NCI-H748 treated with DMSO at 0.1 percent for 48 hours (cell line): ENCODE measurements at places on chromosomes 2 and 18.

DNA sequence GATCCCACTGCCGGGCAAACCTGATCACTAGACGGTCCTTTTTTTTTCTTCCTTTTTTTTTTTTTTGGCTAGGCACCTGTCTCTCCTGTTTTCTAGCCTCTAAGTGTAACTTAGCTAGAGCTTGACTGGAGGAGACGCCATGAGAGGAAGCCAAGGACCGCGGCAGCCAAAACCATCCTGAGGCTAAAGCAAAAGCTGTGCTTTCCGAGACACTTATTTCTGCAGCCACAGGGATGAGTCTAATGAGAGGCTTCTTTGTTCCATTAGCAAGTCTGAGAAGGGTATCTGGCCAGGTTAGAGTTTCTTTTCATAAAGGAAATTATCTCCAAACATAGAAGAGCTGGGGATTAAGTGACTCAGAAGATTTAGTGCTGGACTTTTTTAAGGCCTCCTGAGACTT lies 7.3 kb upstream of the CXCR4 start:
- no peak for DNase-seq

GRCh38 chr2:61419570-61419969 lies 51.3 kb downstream of the USP34 start:
- no peak for DNase-seq

DNA sequence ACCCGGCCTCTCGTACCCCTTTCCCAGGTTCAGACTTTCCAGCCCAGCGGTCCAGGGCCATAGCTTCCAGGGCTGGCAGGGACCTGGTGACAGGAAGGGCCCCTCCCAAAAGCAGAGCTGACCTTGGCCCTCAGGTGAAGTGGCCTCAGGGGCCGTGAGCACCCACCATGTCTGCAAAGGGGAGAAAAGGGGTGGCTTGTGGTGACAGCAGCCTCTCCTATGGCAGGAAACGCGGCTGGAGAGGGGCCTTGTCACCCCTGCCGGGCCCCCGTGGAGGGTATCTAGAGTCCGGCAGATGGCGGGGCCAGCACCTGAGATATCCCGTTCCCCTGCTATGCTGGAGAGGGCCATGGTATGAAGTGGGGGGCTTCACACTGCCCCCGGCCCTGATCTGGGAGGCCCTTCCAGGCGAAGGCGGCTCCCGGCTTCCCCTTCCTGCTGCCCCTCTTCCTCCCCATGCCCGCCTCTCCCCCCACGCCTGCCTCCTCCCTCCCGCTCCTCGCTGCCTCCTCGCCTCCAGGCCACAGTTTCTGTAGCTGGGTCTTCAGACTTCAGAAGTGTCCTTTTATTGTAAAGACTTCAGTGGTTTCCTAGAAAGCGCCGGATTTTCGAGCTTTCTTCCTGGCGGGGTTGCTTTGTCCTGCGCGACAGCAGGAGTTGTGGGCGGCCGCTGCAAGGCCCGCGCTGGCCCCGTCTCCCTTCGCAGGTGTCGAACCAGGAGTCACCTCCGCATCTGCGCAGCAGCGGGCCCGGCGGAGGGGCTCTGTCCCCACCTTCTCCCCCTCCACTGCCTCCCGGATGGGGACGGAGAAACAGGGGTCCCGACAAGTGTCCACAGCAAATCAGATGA lies 240.5 kb upstream of the MYT1L start:
- no peak for DNase-seq

DNA sequence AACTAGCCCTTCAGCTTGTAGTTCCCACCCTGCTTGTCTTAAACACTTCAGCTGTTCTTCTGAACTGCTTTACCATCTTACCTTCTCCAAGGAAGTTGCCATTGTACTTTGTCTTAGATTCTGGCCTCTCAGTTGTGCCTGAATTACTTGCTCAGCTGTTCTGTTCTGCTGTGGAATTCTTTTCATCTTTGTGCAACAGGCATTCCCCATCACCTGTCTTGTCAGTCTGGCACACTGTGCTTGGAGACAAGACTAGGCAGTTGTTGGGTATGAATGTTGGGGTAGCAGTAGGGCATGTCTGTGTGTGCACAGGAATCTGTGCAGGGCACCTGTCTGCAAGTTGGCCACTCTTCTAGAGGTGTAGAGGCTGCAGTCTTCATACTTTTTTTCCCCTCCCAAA lies 38.7 kb downstream of the PHLPP1 start:
- no peak for DNase-seq

- DNase-seq, result no peak
Observed at GRCh38 chr2:233414777-233415570, 60.7 kb downstream of the DGKD start.

- DNase-seq, result no peak
Observed at GRCh38 chr2:161353543-161353942, 45.3 kb downstream of the PSMD14 start.

DNA sequence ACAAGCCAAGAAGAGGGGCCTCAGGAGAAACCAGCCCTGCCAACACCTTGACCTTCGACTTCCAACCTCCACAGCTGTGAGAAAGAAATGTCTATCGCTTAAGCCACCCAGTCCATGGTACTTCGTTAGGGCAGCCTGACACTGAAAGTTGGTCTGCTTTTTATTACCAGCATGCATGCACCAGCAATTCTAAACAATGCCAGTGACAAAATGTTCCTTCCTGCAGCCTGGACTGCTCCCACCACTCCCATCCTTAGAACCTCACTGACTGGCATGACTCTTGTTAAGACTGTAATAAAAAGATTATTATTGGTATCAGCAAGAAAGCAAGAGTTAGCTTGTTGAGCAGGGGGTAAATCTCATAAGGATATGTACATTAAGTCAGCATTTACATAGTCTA lies 33.6 kb downstream of the TMEM177 start:
- DNase-seq, result no peak

GRCh38 chr2:146461068-146461467 lies 1383.8 kb upstream of the ACVR2A start:
- DNase-seq, result no peak

DNA sequence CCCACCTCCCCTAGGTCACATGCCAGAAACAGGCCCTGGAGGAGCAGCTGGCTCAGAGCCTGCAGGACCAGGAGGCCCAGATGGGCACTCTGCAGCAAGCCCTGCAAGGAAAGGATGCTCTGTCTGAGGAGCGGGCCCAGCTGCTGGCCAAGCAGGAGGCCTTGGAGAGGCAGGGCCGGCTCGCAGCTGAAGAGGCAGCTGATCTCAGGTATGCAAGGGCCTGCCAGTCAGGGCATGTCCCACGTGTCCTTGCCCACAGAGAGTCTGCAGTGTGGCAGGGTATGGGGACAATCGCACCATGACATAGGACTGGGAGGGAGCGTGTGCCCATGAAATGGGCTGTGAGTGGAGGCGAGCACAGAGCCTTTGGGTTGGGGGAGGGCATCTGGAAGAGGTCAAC lies 39.9 kb downstream of the CROCC2 start:
- no peak for DNase-seq

GRCh38 chr2:2640371-2640770 lies 309.3 kb upstream of the MYT1L start:
- DNase-seq, result no peak

DNA sequence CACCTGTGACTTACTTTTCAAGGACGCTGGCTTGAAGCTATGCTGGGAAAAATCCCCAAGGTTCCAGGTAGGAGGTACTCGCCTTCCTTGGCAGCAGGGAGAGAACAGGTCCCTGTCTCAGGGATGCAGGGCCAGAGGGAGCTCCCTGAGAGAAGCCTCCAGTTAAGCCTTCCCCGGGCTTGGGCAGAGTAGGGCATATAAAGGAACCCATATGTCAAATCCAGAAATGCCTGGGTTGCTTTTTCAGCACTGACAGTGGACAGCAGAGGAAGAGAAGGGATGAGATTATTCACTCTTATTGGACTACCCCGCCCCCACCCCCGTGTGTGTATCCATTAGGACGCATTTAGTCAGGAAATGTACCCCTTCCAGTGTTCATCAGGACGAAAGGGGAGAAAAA lies 89.3 kb upstream of the TEX51 start:
- DNase-seq, result no peak

GRCh38 chr18:48133671-48134251 lies 203.3 kb upstream of the SMAD2 start:
- peak; percentile 98 for DNase-seq

GRCh38 chr18:3283908-3284307 lies 22.0 kb downstream of the MYL12B start:
- DNase-seq, result no peak

- DNase-seq, result no peak
Observed at GRCh38 chr2:56416500-56417176, 232.8 kb downstream of the CCDC85A start.

- DNase-seq, result no peak
Observed at GRCh38 chr2:234733093-234733489, 218.7 kb upstream of the SH3BP4 start.

DNA sequence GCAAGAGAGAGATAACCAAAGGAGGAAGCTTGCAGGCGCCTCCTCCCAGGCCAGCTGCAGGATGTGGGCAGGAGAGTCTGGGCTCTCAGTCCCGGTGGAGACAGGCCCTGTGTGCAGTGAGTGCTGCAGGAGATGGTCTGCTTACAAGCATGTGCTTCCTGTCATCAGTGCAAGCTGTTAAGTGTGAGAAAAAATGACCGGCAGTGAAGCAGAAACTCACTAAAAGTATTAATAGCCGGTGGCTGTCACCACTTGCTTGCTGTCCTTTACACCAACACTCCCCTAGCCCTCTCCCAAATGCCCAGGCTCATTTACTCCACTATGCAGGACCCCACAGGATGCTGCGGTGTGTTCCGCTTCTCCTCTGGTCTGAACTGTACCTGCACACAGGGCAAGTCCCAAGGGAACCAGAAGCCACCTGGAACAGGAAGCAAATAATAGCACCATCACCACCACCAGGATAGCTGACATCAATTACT lies 435.6 kb upstream of the HS6ST1 start:
- no peak for DNase-seq

- DNase-seq, result no peak
Observed at GRCh38 chr2:183070942-183071844, 7.4 kb upstream of the DUSP19 start.

DNA sequence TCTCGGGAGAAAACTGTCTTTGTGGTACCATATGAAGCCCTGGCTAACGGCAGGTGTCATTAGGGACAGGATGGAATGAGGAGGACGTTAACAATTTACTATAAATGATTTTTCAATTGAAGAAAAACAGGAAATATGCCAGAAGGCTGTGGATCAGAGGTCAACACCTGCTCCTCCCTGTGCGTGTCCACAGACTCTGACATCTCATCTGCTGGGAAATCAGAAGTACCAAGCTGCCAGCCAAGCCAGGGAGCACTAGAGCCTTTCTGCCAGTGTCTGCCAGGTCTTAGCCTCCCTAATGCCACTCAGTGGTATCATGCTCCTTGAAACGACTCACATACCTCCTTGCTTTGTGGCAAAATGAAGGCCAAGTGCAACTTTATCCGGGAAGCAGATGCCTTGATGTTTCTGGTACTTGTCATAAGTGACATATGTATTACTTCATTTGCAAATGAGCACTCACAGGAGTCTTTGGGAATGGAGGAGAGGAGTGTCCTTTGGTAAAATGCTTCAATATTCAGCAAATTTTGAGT lies 541.1 kb downstream of the SATB2 start:
- DNase-seq, result peak; percentile 87

GRCh38 chr18:55768255-55768654 lies 180.3 kb upstream of the TCF4 start:
- no peak for DNase-seq

DNA sequence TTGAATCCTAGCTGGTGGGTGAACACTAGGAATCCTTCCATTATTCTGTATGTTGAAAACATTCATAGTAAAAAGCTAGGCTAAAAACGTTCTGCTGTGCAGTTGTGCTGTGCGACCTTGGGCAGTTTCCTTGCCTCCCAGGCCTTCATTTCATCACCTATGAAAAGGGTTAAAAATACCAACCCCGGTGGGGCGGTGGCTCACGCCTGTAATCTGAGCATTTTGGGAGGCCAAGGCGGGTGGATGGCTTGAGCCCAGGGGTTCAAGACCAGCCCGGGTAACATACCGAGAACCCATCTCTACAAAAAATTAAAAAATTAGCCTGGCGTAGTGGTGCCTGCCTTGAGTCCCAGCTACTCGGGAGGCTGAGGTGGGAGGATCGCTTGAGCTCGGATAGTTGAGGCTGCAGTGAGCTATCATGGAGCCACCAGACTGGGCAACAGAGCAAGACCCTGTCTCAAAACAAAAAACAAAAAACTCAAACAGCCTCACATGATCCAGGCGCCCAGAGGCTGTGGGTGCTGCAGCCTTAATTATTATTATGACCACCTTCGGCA lies 2.9 kb upstream of the RRM2 start:
- DNase-seq, result no peak

DNA sequence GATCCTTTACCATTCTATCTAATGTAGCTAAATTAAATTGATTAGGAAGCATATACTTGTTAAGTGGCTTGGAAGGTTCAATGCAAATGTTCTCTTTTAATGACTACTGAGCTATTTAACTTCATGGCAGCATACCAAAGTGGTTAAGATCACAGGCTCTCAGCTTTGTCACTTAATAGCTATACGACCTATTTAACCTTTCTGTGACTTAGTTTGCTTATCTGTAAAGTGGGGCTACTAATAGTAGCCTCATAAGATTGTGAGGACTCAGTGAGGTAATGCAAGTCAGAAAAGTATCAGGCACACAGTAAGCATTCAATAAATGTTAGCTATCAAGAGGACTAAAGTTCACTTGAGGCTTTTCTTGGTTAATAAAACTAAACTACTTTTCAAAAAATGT lies 4.3 kb downstream of the CKAP2L start:
- DNase-seq, result no peak

- peak; percentile 68 for DNase-seq
Observed at GRCh38 chr2:174748948-174749347, 15.3 kb downstream of the CHRNA1 start.

DNA sequence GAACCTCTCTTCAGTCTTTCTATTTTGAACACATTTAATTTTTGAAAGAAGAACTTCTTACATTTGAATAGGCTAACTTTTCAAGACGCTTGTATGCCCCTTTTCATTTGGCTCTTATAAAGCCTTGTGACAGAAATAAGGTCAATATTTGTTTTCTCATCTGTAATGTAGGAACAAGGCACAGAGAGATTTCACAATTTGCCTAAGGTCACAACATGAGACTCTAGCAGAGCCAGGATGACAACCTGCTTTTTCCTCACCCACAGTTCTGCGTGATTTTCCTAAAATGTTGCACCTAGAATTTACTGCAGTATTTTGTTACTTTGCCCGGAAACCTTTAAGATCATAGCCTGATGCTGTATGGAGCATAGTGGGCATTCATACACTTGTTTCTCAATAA lies 67.4 kb downstream of the TXNL1 start:
- DNase-seq, result no peak

GRCh38 chr18:74299746-74300145 lies 8.0 kb upstream of the CYB5A start:
- DNase-seq, result no peak

- no peak for DNase-seq
Observed at GRCh38 chr2:234289834-234290590, 206.9 kb downstream of the ARL4C start.

GRCh38 chr2:17538844-17539554 lies 1.5 kb upstream of the VSNL1 start:
- peak; percentile 38 for DNase-seq

- no peak for DNase-seq
Observed at GRCh38 chr2:6963727-6964126, 46.5 kb downstream of the RNF144A start.

GRCh38 chr2:215635071-215635787 lies 199.4 kb upstream of the FN1 start:
- no peak for DNase-seq

GRCh38 chr2:230942371-230942770 lies 17.3 kb upstream of the GPR55 start:
- DNase-seq, result no peak

GRCh38 chr2:73175663-73176204 lies 26.6 kb upstream of the NOTO start:
- no peak for DNase-seq
